Calu3 (cell line): ENCODE measurements at places on chromosomes 5 and 9.

GRCh38 chr9:128203707-128204551 is 750 bp downstream of the DNM1 start:
- DNase-seq, result peak; percentile 40

- DNase-seq, result peak; percentile 30
These were observed 75.4 kb upstream of the ANKH start for GRCh38 chr5:14946815-14947620.

DNA sequence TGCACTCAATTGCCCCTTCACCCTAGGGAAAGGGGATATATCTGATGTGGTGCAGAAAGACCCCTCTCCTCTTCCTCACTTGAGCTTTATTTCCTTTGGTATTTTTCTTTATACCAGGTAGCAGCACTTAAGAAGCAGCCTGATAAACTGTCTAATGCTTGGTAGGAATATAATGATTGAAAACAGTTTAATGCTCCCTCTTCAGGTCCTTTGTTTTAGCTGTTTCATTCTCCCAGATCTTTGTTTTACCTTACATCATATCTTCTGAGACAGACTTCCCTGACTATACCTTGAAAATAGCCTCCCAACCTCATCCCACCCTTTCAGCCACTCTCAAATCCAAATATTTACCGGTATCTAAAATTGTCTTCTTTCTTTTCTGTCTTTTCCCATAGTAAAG is 87.9 kb downstream of the NUDT12 start:
- DNase-seq, result no peak

DNA sequence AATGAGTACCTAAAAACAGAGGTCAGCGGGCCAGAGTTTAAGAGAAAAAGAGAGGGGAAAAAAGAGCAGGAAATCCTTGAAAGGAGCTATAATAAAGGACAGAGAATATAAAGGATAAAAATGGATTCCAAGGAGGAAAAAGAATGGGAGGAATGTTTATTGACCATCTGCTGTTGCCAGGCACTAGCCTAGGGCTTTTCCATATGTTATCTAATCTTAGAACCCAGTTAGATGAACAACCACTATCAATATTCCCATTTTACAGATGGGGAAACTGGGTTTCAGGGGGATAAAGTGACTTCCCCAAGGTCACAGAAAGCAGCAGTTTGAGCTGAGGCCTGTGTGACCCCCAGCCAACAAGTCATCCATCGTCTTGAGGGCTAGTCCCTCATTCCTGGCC is 232.5 kb downstream of the NR3C1 start:
- DNase-seq, result no peak

- no peak for DNase-seq
These were observed 33.0 kb downstream of the CAMK2A start for GRCh38 chr5:150256410-150257064.

GRCh38 chr9:138112090-138112748 is 234.6 kb downstream of the CACNA1B start:
- DNase-seq, result no peak

DNA sequence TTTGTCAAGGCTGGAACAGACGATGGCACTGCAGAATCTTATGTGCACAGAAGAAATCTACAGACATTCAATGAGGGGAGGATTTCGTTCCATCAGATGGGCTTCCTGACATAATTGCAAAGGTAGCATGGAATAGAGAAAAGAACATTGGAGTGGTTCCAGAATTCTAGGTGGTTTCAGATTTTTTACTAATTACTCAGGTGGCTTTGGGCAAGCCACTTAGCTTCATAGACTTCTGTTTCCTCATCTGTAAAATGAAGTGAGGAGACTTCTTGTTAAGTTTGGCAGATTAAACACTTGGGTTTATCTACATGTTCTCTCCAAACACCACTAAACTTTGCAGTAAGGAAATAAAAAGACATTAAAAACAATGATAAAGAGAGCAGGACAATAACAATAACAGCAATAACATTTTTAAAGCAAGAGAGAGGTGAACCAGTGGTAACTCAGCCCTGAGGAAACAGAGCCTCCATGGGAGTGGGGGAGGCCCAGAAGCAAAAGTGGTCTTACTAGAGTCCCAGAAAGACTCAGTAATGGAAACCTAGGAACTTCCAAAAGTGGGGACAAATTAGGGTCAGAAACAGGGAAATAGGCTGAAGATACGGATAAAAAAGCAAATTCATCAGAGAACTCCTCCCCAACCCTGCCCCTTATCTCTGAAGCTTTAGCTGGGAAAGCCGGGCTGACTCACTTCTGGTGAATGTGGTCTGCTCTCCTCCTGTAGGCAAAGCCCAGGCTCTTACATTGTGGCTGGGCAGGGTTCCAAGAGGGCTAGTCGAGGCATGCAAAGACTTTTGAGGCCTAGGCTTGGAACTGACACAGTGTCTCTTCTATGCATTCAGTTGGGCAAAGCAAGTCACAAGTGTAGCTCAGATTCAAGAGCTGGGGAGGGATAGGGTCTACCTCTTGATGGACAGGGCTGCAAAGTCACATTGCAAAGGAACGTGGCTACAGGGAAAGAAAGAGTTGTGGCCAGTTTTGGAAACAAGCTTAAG is 11.8 kb upstream of the ACTBL2 start:
- peak; percentile 93 for DNase-seq

- no peak for DNase-seq
These were observed 4.4 kb downstream of the ABL1 start for GRCh38 chr9:130839132-130840111.

- peak; percentile 90 for DNase-seq
These were observed at the start of gene ARAP3 for GRCh38 chr5:141681695-141682641. TSS of gene ARAP3 (minus strand) at chr5:141682230. CDS start at chr5:141680486, 1,744 bp downstream.

DNA sequence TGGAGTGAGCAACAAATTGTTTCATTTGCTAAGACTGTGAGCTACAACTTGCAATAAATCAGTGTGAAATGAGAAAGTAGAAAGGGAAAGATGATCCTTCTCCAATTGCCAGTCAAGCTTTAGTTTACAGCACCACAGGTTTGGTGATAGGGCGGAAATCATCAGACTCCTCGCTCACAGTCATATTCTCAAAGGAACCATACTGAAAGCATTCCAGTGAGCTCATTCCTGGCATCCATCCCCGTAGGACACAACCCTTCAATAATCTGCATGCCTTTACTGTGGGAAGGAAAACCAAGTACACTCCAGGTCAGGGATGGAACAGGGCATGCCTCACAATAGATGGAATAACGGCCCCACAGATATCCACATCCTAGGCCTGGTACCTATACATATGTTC is 80.7 kb downstream of the FSTL4 start:
- DNase-seq, result no peak

GRCh38 chr9:106697750-106698502 is 165.0 kb upstream of the ZNF462 start:
- DNase-seq, result peak; percentile 40

- no peak for DNase-seq
These were observed 38.5 kb downstream of the VAV2 start for GRCh38 chr9:133953621-133953975.
